ENCODE measurements at places on chromosomes 5 and 9.

GRCh38 chr9:72661401-72662135, 140.2 kb downstream of the TMC1 start:
- no peak for DNase-seq

- no peak for DNase-seq
Observed at GRCh38 chr5:134517553-134517952, 7.9 kb upstream of the JADE2 start.

DNA sequence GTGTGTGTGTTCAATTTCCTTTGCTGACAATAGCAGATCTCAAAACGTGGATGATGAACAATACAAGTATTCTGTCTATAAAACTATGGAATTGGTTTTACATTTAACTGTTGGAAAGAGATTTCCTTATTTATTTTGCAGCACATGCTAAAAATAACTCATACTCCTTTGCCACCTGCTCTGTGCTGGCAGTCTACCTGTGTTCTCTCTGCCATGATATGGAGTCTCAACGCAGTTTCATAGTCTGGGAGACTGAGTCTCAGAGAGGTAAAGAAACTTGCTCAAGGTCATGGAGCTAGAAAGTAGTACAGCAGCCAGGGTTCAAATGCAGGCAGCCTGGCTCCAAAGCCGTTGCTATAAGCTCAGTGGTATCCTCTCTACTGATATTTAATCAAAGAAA, 466.0 kb upstream of the DAP start:
- no peak for DNase-seq

GRCh38 chr9:135587658-135588057, 26.1 kb downstream of the PAEP start:
- no peak for DNase-seq

GRCh38 chr5:143101725-143102386, 301.6 kb downstream of the NR3C1 start:
- DNase-seq: peak; percentile 48

DNA sequence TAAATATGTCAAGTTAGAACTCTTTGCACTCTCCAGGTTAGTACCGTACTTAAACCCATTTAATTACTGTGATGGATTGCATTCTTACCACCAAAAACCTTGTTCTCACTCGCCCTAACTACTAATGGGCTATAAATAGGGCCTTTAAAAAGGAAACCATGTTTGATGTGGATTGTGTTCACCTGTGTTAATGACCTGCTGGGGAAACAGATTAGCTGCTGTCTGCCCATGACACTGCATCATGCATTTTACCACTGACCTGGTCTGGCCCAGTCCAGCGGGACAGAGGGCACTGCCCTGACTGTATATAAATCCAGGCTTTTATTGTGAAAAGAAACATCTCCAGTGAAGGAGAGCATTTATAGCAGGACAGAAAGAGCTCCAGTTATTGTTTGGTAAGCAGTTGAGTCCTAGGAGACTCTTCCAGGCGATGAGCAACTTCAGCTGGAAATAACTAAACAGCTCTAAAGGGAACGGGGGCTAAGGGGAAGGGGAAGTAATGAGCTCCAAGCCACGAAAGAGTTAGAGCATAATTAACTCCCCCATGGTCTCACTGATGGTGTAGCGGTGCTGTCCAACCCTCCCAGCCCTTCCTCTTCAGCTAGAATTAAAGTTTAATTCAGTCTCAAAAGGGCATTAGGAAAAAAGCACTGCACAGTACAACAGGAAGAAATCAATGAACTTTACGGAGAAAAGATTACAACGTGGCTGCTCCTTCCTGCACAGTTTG, 303.1 kb downstream of the ENC1 start:
- DNase-seq: no peak

DNA sequence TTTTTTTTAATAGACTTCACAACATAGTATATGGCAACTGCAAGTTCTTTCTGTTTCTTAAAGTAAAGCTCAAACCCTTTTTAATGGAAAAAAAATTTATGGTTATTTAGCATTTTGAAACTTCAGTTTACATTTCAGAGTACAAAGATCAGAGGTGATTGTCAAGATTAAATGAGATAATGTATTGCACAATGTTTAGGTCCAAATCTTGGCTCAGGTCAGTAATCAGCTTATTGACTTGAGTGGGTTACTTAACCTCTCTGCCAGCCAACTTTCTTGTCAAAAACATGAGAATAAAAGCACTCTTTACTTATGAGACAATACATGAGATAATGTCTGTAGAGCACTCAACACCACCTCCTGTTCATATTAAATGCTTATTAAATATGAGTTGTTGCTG, 345.1 kb upstream of the PTPRD start:
- DNase-seq: no peak

DNA sequence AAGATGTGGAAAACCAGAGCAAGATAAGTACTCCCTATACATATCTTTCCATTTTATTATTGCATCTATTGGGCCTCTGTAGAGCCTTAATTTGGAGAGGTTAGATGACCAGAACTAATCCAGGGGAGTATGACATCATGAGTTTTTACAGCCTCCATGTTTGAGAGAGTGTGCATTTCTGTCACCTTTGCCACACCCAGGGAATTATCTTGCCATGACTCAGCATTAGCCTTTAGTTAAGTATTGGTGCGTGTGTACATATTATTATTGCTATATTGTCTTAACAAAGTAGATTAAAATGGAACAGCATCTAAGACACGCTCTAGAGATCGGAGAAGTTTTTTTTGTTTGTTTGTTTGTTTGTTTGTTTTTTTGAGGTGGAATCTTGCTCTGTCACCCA, 27.6 kb downstream of the DIMT1 start:
- no peak for DNase-seq
